Left lung (tissue), 14 donors: ENCODE measurements at places on chromosomes 6 and 20. TPM values are rescaled to one million over a fixed set of nuclear protein-coding genes. Genes with fewer than 3 reads are reported as not detected.

Gene PEX7
- polyA plus RNA-seq = 7.7 TPM

Gene C20orf141
- polyA plus RNA-seq = not detected

Gene TAGAP
- polyA plus RNA-seq = 1.5 TPM

DNA sequence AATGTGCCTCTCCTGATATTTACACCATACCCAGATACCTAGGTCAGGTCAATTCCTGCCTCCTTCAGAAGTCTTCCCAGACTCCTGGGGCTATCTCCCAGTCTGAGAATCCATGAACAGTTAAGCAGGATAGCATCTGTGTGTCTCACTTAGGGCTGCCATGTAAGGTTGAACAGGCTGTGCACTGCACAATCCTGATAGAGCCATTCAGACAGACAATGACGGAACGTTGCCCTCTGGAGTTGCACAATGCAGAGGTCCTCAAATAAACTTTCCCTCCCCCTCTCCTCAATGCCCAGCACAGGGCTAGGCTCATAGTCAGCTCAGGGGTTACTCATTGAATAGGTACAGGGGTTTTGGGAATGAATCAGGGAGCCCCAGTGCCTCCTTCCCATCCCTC, 89.7 kb downstream of the CD40 start:
- no peak for DNase-seq

DNA sequence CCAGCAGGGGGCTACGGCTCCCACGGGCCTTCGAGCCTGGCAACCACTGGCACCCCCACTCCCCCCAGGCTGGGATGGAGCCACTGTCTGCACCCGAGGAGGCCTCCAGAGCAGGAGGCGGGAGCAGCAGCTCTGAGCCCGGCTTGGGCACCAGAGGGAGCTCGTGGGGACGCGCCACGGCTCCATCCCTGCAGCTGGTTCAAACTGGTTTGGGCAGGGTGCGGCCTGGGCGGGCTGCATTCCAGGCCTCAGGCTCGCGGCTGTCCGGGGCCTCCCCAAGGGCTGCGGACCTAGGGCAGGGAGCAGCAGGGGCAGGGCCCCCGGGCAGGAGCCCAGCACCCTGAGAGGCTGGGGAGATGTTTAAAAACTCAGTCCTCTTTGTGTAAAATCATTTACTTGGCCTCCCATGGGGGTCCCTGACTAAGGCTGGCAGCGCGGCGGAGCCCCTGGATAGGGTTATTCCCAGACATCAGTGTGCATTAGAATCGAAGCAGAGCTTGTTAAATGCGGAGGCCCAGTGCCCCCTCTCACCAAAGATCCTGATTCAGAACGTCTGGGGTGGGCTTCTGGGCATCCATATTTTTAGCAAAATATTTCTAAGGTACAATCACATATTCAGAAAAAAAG, 4.1 kb upstream of the BCAS4 start:
- peak; percentile 91 for DNase-seq

- DNase-seq = no peak
Observed at GRCh38 chr20:42906120-42906519, 283.6 kb downstream of the PTPRT start.

Gene SLC22A7
- polyA plus RNA-seq = 0.27 TPM

Gene TULP1
- 7.9 TPM for polyA plus RNA-seq

Gene TNXB
- polyA plus RNA-seq = 10.0 TPM

DNA sequence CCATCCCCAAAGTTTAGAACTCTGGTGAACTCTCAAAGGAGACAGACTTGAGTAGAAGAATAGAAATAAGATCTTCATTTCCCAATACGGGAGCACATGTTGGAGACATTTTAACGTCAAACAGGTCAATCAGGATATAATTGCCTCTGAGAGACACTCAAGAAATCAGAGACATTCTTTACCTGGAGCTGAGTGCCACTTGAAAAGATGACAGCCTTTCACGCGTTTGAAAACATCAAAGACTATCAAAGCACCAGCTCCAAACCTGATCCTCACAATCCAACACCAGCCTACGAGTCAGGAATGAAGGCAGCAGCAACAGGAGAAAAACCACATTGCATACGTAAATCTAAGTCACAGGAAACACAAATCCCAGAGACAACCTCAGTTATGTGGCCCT, 571.5 kb upstream of the CDH4 start:
- no peak for DNase-seq

Gene SLC22A16
- polyA plus RNA-seq = 0.15 TPM

Gene PTGIS
- 7.1 TPM for polyA plus RNA-seq

DNA sequence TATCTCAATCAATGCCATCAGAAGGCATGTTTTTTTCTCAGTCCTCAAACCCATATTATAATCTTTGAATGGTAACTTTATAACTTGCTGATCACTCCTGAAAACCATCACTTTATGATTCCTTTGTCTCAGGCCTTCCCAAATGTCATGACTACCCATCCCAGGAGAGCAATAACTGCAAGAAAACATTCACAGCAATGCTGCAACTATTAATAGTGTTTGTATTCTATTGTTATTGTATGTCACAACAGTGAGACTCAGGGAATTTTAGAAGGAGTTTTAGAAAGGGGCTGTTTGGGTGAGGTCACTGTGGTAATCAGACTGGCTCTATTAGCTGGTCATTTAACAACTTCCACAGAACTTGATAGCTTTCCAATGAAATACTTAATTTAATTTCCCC, 301.4 kb upstream of the TBX18 start:
- DNase-seq = no peak

GRCh38 chr20:1472556-1473245, 6.1 kb upstream of the NSFL1C start:
- no peak for DNase-seq

- peak; percentile 71 for DNase-seq
Observed at GRCh38 chr6:87066449-87067333, 28.2 kb downstream of the CGA start.

DNA sequence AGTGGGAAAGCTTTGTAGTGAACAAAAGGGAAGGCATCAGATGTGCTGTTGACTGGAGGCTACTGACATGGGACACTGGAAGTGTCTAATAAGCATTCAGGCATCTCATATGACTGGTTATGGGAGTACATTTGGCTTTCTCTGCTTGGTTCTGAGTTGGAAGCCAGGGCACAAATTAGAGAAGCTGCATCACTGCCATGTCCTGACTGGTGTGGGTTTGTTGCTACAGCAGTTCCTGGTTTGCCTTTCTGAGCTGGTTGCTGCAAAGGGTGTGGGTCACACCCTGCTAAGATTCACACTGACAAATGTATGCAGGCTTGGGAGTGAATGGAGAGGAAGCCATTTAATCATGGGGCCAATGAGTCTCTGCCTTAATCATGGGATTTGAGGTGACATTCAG, 36.2 kb upstream of the NANP start:
- no peak for DNase-seq

DNA sequence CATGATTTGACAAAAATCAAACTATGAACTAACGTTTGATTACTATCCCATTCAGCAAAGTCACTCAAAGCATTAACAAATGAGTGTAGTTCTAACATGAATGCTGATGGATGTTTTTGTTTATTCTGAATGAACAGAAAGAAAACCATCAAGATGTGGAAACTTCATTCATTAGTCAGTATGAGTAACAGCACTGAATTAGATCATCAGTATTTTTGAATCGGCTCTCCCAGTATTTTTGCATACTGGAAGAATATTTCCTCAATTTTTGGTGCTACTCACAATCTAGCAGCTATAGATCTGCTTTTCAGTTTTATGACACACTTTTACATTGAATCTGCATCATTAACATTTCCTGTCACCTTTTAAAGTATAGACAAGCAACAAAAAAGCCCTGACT, 63.8 kb upstream of the CD83 start:
- no peak for DNase-seq

Gene TINAG
- not detected for polyA plus RNA-seq

GRCh38 chr20:37866051-37866450, 36.9 kb upstream of the VSTM2L start:
- DNase-seq = no peak

Gene LAMA2
- 56.7 TPM for polyA plus RNA-seq

DNA sequence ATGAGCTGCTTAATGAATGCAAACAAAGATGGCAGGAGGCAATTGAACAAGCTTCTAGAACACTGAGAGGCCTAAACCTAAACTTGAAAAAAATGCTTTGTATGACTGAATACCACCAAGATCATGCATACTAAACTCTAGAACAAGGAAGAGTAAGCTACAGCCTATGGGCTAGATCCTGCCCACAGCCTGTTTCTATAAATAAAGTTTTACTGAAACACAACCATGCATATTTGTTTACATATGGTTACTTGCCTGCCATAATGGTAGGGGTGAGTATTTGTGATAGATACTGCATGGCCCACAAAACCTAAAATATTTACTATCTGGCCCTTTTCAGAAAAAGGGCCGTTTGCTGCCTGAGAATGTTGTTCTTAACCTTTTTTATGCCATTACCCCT, 37.0 kb downstream of the ZFP64 start:
- no peak for DNase-seq

Gene BPIFB4
- not detected for polyA plus RNA-seq

Gene BFSP1
- 4.2 TPM for polyA plus RNA-seq

DNA sequence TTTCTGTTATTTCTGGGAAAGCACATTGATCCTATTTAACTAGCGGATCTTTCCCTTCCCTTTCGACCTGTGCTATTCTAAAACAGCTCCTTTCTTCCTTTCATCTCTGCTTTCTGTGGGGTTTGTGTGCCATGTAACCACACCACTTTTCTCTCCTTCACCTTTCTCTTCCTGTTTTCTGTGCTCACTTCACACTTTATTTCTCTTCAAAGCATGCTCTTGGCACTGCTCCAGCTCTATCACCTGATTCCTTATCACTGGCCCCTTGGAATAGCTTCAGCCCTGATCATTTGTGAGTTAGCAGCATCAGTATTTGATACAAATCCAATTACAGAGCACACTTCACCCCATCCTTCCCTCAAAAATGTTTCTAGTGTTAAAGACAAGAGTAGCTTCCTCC, 8.1 kb upstream of the METTL24 start:
- no peak for DNase-seq

DNA sequence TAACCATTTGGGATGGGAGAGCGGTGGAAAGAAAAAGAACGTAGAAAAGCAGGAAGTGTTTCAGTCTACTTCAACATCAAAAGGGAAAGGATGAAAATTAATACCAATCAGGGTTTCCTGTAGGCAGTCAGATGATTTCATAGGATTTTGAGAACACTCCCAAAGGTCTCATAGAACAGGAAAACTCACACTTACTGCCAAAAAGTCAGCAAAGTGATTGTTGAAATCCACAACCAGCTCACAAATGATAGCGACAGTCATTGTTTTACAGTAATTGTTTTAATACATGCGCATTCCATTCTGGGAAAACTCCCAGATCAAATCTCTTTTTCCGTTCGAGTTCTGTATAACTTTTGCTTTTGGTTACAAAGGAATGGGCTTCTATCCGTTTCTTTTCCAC, 5.3 kb upstream of the CNKSR3 start:
- DNase-seq = no peak

DNA sequence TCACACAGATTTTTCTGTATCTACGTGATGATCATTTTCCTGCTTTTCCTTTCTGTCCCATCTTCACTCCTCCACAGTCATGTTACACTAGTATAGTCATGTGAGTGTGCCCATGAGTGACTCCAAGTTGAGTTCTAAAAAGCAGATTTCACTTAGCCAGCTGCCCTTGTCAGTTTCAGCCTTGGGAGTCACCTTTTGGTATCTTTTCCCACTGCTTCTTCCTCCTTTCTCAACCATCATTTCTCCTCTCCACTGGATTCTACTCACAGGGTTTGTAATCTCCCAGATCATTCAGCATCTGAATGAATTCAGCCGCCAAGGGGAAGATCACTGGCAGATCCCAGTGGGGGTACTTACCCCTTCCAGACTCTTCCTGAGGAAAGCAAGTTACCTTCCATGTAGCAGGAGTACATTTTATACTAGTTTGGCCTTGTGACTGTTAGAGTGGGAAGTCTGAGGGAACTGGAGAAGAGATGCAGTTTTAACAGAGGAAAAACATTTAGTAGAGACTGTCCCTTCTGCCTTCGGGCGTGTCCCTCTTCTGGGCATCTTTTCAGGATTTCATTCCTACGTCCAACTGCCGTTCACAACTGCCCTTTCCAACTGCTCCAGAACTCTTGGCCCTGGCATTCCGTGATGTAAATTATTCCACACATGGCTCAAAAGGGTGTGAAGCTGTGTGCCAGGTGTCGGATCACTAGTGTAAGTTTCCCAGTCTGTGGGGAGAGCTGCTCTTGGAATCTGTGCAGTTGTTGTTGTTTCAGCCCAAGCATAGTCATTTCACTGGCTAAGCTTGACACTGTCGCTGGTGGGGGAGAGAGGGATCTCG, 38.9 kb downstream of the BICRAL start:
- no peak for DNase-seq

DNA sequence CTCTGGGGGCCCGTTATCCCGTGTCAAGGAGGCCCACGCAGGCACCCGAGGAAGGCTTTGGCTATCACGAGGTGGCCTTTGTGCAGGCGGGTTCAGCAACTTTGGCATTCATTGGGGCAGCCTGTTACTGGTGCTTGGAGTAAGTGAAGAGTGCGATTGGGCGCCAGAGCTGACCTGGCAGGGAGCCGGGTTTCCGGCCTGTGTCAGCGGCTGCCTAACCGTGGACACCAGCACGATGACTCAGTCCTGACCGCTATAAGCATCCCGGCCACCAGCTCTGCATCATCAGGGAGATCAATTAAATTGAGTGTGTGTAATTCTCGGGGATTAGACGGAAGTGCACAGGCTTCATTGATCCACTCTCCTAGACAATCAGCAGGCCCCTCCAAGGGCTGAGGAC, 45.9 kb downstream of the CDH4 start:
- no peak for DNase-seq

- peak; percentile 87 for DNase-seq
Observed at GRCh38 chr6:56370561-56371211, 123.3 kb upstream of the COL21A1 start.

DNA sequence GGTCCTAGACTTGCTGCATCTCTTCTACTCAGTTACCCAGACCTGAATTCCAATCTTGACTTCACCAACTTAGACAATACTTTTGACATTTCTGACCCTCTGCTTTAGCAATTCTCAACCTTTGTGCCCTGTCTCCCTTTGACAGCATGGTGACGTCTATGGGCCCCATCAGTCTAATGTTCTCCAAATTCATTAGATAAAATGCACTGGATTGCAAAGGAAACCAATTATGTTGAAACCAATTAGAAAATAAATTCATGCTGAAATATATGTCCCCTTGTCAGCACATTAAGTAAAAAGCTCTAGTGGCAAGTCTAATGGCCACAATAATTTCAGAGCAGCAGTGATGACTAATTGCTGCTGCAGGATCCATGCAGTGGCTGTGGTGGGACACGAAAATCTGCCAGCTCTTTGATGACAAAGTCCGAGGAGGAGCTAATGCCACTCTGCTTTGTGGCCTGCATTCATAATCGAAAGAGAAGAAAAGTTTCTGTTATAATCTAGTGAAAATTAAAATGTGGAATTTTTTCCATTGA, 64.0 kb downstream of the BFSP1 start:
- DNase-seq = no peak

DNA sequence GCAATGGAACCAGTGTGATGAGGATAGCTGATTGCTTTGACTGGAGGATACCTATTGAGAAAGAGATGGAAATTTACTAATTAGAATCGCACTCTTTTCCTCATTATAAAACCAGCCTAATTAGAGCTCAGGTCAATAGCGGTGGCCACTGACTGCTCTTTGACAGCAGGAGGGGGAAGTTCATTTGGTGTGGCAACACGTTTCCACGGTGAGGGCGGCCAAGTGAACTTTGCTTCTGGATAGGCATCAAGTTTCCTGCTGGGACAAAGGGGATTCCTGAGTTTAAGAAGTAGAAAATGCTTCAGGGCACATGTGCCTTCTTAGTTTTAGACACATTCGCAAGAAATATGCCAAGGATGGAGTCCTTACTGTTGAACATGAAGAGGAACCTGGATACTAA, 145.3 kb upstream of the NRN1 start:
- no peak for DNase-seq

Gene TMEM74B
- polyA plus RNA-seq = 16.3 TPM

- DNase-seq = no peak
Observed at GRCh38 chr6:14921878-14922671, 323.8 kb upstream of the JARID2 start.

Gene B3GAT2
- polyA plus RNA-seq = 1.6 TPM
